Endothelial cell of umbilical vein (primary cell): ENCODE measurements at places on chromosomes 5 and 9. TPM values are rescaled to one million over a fixed set of nuclear protein-coding genes. Genes with fewer than 3 reads are reported as not detected.

Gene MZB1
- total RNA-seq = not detected in 2 replicates

Gene HINT1
- total RNA-seq = 217 and 221 TPM in 2 replicates

Gene PTGES2
- total RNA-seq = 64.2 and 69.6 TPM in 2 replicates

Gene FOXI1
- not detected in 2 replicates for total RNA-seq

Gene SGCD
- total RNA-seq = not detected in 2 replicates

Gene FYB1
- total RNA-seq = 0.44 TPM in 1 of 2 replicates, not detected in the other

Gene HTR1A
- total RNA-seq = not detected in 2 replicates

Gene DENND4C
- total RNA-seq = 36.5 and 36.8 TPM in 2 replicates

Gene NAIP
- 6.7 and 7.3 TPM in 2 replicates for total RNA-seq

Gene IFNB1
- total RNA-seq = not detected in 2 replicates

Gene SH3TC2
- 3.3 and 4.3 TPM in 2 replicates for total RNA-seq

Gene NUDT12
- total RNA-seq = 3.6 and 4.9 TPM in 2 replicates

Gene KCNIP1
- 0.15 TPM in 1 of 2 replicates, not detected in the other for total RNA-seq

Gene ADRB2
- total RNA-seq = 0.60 and 0.86 TPM in 2 replicates

Gene S1PR3
- total RNA-seq = 18.9 and 25.8 TPM in 2 replicates

Gene PCDHA9
- total RNA-seq = not detected in 2 replicates

Gene CTNND2
- total RNA-seq = not detected in 2 replicates

Gene LHFPL2
- total RNA-seq = 26.8 and 36.3 TPM in 2 replicates

Gene FAM193B
- total RNA-seq = 73.6 and 75.7 TPM in 2 replicates
